ENCODE measurements at places on chromosomes 4 and X.
A peak's percentile ranks its signal among the peaks of the same experiment; 100 is the strongest.

DNA sequence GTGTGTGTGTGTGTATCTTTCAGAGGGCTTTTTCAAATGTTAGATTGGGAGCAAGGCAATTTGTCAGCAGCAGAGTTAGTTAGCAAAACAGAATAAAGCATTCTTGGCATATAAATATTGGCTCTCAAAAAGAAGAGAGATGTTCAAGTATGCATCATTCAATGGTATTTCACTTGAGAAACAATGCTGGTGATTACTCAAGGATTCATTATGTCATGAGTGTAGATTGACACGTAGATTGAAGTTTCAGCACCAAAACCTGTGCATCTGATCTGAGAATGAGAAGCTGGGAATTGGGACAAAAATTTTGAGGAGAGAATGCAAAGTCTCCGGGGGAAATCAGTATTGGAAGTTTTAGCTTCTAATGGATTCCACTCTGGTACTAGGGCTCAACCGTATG, 241.4 kb downstream of the FRMPD4 start:
- DNase-seq = no peak

DNA sequence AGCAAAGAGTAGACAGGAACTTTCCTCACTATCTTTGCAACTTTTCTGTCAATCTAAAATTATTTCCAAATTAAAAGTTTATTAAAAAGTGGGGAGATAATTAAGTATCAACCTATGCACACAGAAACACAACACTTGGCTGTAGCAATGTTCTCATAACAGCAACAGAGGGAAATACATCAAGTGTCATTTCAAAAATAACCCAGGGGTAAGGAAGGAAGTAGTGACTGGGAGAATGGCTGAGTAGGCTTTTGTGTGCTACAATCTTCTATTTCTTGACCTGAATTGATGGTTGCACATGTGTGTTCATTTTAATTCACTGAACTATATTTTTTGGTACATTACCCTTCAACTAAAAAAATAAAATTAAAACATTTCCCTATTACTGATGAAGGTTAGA, 67.5 kb downstream of the ABCG2 start:
- DNase-seq = no peak

DNA sequence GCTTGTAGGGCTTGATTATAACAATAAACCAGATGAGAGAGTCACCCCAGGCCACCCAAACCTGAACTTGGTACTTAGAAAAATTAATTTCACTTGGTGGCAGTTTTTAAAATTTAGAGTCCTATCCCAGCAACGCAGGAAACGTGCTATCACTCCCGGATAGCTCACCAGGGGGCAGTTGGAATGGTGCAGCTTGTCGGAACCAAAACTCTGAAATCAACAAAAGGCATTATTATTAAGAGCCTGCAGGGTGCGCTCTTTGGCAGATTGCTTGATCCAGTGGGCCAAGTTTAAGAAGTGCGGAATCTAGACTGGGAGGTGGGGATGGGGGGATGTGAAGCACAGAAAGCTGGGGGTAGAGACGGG, 2.4 kb downstream of the FRAS1 start:
- peak; percentile 87 for DNase-seq

GRCh38 chrX:149570668-149571067, 16.6 kb downstream of the MAGEA9B start:
- no peak for DNase-seq

- DNase-seq = no peak
Measured at GRCh38 chr4:108113229-108113628, 55.5 kb downstream of the LEF1 start.

GRCh38 chrX:152913346-152913745, 15.5 kb downstream of the ZNF185 start:
- no peak for DNase-seq

DNA sequence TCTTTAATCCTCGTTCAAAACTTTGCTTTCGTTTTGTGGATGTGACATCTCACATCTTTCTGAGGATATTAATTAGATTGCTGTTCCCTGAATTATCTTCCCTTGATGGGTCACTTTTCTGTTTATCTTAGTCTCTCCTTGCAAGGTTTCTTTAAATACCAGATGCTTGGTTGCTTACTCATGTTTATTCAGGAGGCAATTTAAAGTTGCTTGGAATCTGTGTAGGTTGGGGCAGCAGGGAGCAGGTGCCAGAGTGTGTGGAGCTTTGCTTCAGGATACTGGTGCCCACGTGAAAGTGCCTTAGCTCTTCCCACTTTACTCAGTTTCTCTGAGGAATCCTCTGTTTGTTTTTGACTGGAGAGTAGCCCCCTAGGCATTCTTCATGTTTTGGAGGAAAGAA, 24.0 kb downstream of the ANAPC4 start:
- no peak for DNase-seq

GRCh38 chrX:79159800-79160199, 15.3 kb downstream of the GPR174 start:
- DNase-seq = no peak

GRCh38 chr4:118367361-118367760, 14.6 kb upstream of the PRSS12 start:
- no peak for DNase-seq

DNA sequence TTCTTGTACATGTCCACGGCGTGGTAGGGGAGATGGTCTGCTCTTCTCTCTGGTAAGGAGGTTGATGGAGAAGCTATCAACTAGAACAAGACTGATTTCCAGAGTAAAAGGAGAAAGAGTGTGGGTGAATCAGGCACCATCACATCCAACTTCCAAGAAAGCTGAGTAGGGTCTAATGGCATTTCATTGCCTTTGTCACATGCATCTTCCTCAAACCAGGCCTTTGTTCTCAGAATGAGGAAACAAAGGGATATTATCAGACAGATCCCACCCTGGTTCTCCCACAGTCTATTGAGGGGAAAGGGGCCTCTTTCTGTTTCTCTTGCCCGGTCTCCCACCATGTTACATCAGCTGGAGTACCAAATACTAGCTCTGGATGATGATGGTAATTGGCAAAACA, 160.2 kb upstream of the RBPJ start:
- no peak for DNase-seq

DNA sequence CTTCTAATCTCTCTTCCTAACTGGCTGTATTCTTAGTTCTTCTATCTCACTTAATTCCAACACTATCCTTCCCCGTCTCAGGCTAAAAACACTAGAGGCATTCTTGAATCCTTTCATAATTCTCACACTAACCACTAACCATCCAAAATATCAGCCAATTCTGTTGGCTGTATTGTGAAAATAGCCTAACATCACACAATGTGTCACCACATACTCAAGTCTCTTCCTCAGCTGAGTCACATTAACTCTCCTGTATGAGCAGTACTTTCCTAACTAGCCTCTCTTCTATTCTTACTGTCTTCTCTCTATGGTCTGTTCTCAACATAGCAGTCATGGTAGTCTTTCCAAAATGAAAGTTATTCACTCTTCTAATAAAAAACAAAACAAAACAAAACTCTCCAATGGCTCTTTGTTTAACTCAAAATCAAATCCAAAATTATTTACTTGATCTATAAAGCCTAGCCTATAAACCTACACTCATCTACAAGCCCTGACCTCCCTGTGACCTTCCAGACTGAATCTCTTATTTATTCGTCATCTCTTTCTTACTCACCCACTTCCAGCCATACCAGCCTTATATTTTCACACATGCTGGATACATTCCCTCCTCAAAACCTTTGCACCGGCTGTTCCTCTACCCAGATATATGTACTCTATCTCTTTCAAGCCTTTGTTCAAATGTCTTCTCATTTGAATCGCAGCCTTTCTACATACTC, 445.9 kb downstream of the TLL1 start:
- no peak for DNase-seq

GRCh38 chrX:149682956-149683947, 28.6 kb upstream of the MAGEA11 start:
- no peak for DNase-seq

- DNase-seq = no peak
Measured at GRCh38 chr4:65805936-65806335, 135.6 kb upstream of the EPHA5 start.

DNA sequence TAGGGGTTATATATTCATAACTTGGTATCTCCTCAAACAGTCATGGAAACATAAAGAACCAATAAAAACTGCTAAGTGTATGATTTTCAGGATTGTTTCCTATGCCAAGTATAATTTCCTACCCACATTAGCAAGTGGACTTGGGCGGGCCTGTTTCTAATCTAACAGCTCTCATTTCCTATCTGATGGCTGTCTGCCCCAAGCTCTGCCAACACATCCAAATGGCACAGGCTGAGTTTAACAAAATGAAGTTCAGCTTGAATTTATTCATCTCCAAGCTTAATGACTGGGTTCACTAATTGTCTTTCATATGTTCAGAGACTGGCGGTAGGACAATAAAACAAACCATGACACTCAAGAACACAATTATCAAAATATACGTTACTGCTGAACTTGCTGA, 55.5 kb upstream of the S100G start:
- no peak for DNase-seq

GRCh38 chrX:149010013-149010852, 494.9 kb downstream of the IDS start:
- DNase-seq = peak; percentile 35

GRCh38 chrX:45134315-45134731, 66.4 kb downstream of the DIPK2B start:
- no peak for DNase-seq

DNA sequence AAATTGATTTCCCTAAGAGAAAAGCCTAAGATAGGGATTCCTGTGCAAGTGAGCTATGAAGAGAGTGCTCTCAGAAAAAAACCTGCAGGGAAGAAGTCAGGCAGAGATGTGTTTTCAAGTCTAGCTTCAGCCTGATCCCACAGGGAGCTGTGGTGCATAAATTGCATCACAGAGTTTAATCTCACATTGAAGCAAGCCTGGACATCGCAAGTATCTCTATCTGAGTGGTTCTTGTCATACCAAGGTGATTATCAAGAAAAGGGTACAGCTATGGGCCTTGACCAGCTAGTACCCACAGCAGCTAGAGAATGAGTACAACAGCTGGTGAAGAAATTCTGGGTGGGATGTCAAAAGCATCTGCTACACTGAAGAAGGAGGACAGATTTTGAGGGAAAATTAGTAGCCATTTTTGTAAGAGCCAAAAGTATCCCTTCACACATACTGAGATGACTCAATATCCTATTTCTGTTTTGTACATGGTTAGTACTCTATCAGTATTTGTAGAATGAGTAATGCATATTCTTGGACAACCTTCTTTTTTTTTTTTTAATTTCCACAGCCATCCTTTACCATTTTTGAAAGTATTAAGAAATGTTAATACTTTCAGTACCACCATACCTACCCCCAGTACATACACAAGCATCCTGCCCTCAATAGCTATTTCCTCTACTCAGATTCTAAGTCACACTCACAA, 708.9 kb downstream of the IL1RAPL1 start:
- no peak for DNase-seq

DNA sequence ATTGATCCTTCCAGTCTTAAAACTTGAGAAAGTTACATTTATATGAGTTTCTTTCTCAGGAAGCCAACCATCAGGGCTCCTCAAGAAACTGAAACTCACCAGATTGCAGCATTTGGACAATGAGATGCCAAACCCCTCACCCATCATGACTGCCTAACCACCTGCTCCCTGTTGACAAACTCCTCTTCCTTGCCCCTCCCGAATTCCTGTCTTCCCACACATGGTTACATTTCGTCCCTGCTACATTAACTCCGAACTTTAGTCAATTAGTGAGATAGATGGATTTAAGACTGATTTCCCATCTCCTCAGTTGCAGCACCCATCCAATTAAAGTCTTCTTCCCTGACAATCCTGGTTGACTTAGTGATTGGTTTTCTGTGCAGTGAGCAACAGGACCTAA, 118.7 kb downstream of the ZNF330 start:
- no peak for DNase-seq

DNA sequence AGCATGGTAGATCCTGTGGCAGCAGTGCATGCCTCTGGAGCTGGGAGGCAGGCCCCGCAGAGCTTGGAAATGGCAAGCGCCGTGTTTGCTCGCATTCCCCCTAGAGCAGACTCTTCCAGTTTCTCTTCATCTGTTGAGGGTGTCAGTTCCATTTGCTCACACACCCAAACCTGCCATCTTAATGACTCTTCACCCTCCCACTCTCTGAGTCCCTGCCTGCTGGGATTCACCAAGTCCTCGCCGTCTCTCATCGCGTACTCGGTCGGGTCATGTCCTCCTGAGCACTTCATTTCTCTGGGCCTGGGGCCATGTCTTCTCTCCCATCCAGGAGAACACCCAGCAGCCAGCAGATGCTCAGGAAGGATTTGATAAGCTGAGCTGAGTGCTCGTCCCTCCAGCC, 16.9 kb downstream of the ZBTB49 start:
- DNase-seq = no peak

GRCh38 chr4:98261405-98262291, 464 bp downstream of the RAP1GDS1 start:
- peak; percentile 71 for DNase-seq

DNA sequence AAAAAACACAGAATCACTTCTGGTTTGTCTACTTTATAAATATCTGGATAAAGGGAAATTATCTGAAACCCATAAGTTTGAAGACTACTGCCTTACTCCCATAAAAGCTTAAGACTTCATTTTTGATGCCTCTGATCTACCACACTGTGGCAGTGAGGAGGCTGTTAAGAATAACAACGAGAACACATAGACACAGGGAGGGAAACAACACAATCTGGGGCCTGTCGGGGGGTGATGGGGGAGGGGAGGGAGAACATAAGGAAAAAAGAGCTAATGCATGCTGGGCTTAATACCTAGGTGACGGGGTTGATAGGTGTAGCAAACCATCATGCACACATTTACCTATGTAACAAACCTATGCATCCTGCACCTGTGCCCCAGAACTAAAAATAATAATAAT, 573.7 kb downstream of the GBA3 start:
- no peak for DNase-seq

DNA sequence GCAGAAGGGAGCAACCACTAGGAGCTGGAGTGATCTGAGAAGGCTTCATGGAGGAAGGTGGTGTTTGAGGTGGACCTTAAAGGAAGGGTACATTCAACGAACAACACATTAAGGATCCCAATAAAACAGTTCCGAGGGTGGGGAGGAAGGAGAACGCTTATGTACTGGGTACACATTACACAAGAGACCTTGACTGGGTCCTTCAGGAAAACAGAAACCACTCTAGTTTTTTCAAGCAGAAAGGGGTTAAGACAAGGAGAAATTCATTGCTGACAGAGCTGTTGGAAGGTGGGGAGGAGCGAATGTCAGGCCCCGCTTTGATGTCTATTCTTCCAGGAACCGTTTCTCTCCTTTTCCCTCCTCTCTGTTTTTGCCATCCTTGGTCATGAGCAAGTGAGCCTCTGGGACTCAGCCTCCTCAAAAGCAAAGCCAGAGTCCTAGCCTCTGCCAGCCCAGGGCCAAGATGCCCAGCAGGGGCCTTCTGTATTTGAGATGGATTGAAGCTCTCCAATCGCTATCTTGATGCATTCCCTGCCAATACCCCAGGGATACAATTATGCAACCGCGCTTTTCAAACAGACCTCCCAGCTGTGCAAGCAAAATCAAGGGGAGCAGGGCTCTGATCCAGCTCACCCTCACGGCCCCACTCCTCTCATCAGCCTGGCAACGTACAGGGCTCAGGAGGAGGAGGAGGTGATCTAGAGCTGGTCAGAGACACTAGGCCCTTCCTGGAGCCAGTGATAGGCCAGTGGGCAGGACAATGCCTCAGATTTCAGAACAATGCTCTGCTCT, 48.4 kb downstream of the ZBTB49 start:
- no peak for DNase-seq

- no peak for DNase-seq
Measured at GRCh38 chr4:144734522-144734921, 88.6 kb downstream of the HHIP start.
